ENCODE measurements at places on chromosomes 11 and 22.

GRCh38 chr11:118252688-118253087 is 523 bp upstream of the MPZL3 start:
- no peak for DNase-seq

GRCh38 chr11:126484266-126484665 is 128.8 kb downstream of the ST3GAL4 start:
- no peak for DNase-seq

DNA sequence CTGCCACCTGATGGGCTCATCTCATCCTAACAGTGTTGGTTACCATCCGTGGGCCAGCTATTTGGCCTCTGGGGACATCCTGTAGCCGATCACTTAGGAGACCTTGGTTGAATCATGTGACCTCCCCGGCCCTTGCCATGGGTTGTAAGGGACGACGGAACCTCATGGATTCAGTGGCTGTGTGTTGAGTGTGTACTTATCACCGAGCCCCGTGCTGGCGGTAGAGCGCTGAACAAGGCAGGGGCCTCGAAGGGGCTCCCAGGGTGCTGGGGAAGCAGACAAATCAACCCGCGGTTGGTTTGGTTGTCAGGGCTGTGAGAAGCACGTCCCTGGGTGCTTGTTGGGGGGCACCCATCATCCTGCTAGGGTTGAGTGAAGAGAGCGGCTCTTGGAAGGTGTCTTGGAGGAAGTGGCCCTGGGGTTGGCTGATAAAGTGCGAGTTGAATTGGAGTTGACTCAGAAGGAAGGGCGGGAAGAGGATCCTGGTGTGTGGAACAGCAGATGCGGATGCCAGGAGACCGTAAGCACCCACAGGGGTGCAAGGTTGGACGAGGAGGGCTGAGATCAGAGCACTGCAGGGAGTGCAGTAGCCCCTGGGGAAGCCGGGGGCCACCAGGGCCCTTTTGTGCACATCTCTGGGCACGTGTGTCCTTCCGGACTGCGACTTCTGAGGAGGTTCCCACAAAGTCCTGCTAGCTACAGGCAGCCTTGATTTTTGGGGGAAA is 53.6 kb downstream of the MPPED1 start:
- DNase-seq: no peak

DNA sequence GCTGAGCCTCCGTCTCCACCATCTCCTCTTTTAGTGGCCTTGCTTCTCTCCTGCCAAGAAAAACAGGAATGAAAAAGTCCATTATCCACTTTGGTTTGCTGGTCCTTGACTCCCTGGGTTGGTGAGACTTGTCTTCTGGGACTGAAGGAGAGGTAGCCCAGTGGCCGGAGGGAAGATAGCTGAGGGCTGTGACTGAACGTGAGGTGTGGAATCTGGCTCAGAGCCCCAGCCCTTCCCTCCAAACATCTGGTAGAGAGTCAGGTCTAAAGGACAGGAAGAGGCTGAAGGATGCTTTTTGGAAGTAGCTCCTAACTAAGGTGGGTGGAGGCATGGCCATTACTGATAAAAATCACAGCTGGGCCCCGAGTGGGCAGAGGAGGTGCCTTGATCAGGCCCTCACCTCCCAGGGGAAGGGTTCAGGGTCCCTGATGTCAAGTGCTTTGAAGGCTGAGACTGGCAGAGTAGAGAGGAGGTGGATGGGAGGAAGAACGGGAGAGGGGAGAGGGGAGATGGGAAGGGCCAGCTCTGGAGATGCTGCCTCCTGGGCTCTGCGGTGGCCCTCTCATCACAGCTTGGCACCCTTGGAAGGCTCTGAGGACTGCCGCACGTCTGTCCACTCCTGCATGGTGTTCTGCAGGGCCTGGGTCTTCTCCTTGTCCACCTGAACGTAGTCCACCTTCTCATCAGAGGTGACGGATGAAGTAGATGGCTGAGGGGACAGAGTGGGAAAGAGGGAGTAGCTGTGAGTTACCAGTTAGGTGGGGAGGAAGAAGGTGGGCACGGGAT is 30.2 kb downstream of the USP35 start:
- DNase-seq: no peak

DNA sequence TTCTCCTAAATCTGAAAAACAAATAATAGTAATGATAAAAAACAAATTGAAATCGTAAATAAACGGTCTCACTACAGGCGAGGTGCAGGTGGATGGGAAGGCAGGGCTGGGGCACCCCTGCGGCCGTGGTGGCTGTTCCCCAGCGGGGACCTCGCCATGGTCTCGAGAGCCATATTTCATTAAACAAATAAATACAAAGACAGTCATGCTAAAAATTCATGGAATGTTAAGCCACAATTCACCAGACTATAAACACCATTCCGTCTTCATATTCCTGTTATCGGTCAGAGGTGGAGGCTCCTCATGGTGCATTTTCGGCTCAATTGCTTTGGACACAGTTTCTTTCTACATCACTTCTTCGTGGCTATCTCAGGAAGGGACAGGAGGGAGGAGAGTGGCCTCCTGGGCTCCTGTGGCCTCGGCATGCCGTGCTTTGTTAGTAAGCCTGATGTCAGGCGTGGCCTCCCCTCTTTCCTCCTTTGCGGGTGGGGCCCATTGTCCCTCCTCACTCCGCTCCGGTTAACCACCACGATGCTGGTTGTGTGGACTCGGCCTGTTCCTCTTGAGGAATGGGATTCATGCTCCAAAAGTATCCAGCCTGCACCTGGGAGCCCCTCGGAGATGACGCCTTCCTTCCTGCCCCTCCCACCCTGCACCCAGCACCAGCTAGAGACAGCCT is 16.1 kb upstream of the BRSK2 start:
- DNase-seq: no peak

- DNase-seq: no peak
Observed at GRCh38 chr11:108663154-108663877, 1.6 kb upstream of the DDX10 start.

- no peak for DNase-seq
Observed at GRCh38 chr11:8058216-8058615, 22.8 kb upstream of the TUB start.

- DNase-seq: no peak
Observed at GRCh38 chr11:108790501-108791299, 125.8 kb downstream of the DDX10 start.

DNA sequence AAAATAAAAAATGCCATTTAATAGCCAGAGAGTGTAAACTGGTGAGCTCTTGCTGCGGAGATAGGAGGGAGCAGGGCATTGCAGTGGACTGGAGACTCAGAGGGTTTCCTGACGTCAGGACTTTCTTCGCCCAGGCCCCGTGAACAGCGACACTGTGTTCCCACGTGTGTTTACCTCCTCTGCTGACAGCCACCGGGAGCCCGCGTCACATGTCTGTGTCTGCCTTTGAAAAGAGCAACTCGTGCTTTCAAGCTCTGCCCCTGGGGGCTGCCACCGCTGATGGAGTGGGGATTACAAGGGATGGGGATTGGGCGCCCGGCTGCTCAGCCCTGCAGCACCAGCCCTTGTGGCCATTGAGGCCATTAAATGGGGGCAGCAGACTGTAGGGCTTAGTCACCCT is 3.3 kb downstream of the TANGO2 start:
- DNase-seq: no peak

- DNase-seq: peak; percentile 71
Observed at GRCh38 chr22:28116219-28116673, 197.2 kb upstream of the PITPNB start.

GRCh38 chr11:10862446-10862845 is 4.6 kb upstream of the ZBED5 start:
- no peak for DNase-seq

DNA sequence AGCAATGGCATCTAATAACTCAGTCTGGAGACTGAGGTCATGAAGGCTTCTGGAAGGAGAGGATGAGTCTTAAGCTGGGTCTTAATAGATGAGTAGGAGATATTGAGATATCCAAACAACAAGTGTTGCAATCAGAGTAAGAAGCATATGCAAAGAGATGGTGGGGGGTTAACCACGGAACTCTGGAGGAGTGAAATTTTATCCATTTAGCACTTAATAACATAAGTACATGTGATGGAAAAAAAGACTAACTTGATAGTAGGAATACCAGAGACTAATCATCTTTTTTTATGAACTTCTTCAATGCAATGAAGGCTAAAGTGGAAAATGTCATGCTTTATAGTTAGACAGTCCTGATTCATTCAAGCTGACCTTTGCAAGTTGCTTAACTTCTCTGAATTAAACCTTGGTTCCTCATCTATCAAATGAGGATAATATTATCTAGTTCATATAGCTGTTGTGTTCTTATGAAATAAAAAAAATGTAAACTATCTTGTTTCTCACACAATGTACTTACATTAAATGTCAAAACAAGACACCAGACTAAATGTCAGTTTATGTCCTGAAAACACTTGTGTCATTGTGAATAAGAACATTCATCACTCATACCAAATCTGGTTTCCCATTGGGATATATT is 403.1 kb upstream of the CCDC90B start:
- DNase-seq: no peak

GRCh38 chr11:65624931-65625627 is 9.5 kb downstream of the PCNX3 start:
- no peak for DNase-seq

GRCh38 chr11:120527111-120527761 is 15.7 kb downstream of the GRIK4 start:
- DNase-seq: no peak

- DNase-seq: no peak
Observed at GRCh38 chr11:100970283-100971164, 159.1 kb downstream of the PGR start.

DNA sequence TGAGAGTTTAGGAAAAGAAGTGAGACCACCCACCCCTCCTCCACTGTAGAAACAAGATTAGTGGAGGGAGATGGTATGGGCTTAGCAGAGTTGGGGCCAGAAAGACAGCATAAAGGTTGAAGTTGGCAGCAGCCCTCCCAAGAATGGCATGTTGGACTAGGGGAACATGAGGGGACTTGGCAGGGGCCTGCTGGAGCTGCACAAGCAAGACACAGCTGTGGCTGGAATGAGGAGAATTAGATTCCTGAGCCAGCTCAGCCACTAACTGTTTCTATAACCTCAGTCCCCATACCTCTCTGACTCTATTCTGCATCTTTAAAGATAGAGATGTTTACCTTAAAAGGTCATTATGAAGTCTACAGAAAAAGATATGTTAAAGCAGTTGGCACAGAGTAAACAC is 13.2 kb downstream of the MAP6 start:
- no peak for DNase-seq

DNA sequence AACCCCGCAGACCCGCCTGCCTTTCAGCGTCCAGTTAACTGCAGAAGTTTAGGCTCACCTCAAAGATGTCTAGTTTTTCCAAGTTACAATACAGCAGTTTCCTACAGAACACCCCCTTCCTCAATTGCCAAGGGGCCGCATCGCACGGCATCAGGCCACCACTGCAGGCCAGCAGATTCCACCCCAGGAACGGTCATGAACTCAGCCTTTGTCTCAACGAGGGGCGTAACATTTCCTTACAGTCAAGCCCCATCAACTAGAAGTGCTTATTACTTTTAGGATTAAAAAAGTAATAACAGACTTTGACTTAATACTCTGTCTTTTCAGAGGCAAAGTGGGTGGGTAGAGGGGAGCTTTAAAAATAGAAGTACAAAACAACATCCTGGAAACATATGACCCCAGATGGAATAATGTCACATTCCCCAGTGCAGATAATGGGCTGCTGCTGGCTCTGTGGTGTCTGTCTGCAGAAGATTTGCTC is 36.3 kb downstream of the PPP2R1B start:
- no peak for DNase-seq

DNA sequence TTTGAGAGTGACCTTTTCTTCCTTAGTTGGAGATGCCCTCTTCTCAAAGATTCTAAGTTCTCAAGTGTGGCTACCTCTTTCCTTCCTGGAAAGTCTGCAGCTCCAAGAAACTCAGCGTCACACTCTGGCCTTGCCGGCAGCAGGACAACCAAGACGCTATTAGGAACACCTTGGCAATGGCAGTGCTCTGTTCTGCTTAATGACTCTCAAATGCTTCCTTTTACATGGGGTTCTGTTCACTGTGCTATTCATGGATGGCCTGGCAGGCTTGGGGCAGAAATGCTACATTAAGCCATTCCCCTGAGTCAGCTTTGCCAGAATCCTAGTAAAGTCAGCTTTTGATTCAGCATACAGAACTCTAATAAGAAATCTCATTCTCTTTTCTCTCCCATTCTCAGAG is 25.9 kb downstream of the LARGE2 start:
- DNase-seq: no peak

DNA sequence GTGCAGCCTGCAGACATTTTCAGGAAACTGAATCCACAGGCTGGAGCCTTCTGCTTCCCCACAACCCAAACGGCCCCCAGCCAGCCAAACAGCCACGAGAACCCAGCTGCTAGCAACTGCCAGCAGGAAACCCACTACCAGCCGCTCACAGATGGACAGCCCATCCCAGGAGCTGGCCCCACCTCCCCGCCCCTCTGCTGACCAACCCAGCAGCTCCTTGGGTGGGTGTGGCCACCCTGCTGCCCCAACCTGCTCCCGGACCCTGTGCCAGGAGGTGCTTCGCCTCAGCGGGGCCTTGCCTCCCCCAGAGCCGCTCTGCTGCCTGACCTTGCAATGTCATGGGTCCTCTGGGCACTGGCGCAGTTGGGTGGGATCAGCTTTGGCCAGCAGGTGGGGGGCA is 8.2 kb upstream of the CCDC188 start:
- no peak for DNase-seq

- no peak for DNase-seq
Observed at GRCh38 chr11:69475866-69476471, 5.5 kb upstream of the LINC01488 start.

- DNase-seq: no peak
Observed at GRCh38 chr11:125102510-125102909, 8.9 kb downstream of the TMEM218 start.

DNA sequence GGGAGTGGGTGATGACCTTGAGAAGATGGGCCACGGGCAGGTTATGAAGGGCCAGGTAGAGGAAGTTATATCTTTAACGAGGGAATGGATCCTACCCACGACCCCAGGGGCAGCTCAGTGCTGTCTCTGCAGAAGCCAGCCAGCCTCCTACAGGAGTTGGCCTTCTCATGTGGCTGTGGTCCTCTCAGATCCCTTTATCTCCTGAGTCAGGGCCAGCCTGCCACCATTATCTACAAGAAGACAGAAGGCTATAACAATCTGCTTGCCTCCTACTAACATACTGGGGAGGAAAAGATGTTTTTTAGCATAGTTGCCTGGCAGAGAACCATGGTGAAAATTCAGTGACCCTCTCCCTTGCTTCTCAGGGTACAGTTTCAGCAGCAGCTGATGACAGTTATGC is 7.0 kb upstream of the YWHAH start:
- no peak for DNase-seq

DNA sequence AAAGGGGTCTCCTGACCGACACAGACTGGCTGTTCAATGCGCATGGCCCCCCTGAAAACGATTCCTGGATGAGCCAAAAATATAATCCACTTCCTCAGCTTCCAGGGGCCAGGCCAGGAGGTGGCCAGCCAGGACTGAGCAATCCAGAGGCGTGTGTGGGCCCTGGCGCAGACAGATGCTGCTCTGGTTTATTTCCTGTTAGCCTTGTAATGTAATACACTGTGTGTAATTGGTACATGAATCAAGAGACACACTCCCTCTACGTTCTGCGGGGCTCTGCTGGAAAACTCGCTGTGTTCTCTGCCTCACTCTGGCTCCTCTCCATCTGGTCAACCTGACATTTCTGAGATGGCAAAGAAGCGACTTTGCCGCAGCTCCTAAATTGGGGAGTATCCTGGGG is 26.3 kb upstream of the ISX start:
- no peak for DNase-seq

- DNase-seq: peak; percentile 13
Observed at GRCh38 chr11:27524155-27524554, 17.6 kb upstream of the LIN7C start.

GRCh38 chr22:28103596-28103995 is 184.5 kb upstream of the PITPNB start:
- no peak for DNase-seq
